Stimulated activated CD4-positive, alpha-beta T cell treated with anti-CD3 and anti-CD28 coated beads, Interleukin-1b, Interleukin-23, amount 100 ng/mL, for 4 hours (primary cell): ENCODE measurements at places on chromosomes 1 and 21.
A peak's percentile ranks its signal among the peaks of the same experiment; 100 is the strongest.

DNA sequence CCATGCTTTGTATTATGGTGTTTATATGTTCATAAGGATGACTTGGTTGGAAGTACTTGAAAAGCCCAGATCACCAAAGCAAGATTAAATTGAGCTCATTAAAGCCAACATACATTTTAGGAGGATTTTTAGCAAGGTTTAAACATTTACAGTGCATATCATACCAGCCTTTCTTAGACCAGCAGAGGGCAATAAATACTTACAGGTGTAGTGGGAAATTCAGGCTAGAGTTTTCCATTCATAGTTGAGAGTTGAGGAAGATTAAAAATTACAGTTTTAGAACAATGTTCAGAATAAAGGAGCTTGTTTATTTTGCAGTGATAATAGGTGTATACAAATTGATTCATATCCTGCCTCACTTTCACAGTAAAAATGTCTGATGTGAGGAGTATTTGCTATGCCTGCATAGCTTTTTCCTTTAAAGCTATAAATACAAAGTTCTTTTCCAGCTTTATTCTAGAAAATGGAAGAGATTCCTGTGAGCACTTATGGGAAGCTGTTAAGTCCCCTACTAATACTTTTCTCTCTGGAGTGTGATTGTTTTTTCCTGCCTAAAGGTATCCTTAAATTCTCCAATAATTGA lies 35.3 kb downstream of the DTL start:
- no peak for DNase-seq

- DNase-seq, result no peak
Measured at GRCh38 chr1:60281360-60281932, 207.9 kb upstream of the C1orf87 start.

DNA sequence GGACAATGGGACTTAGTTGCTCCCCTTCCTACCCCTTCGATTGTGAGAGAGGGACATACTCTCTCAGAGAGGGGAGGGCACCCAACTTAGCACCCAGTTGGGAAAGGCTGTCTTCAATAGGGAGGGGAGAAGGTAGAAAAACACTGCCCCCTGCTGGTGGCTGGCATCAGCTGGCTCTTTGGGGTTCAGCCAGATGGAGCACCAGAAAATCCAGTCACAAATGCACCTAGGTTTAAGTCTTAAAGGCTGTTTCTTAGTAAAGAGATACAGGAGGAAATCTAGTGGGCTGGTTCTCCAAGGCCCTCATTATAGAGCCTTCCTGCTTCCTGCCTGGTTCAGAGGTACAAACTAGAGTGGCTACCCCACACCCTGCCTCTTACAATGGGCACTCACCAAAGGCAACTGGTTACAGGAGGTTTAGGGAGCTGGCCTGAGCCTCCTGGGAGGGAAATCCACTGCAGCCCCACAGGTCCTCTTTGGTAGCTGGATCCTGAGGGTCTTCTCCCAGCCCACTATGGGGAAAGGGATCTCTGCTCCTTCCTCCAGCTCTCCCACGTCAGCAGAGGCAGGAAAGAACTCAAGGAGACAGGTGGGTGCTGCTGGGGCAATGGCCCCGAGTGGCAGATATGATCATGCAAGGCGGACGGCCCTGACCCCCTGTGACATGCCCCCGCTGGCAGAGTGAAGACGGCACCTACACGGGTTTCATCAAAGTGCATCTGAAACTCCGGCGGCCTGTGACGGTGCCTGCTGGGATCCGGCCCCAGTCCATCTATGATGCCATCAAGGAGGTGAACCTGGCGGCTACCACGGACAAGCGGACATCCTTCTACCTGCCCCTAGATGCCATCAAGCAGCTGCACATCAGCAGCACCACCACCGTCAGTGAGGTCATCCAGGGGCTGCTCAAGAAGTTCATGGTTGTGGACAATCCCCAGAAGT lies 28.3 kb downstream of the EIF2D start:
- peak; percentile 79 for DNase-seq

DNA sequence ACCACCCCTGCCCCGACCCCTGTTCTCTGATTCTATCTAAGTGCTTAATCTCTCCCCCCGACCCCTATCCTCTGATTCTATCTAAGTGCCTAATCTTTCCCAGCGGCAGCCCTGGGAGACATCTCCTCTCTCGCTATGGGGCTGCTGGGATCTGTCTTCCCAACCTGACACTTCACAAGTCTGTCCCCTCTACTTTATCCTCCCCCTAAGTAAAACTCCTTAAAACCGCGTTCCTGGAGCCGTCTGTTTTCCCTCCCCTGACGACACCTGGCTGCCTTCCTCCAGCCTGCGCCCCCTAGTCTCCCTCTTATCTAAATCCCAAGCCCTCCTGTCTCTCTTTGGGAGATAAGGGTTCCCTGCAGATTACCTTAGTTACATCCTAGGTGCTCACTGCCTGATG lies 30.5 kb downstream of the EPHB2 start:
- no peak for DNase-seq

- no peak for DNase-seq
Measured at GRCh38 chr1:53693773-53694717, 44.9 kb downstream of the GLIS1 start.

DNA sequence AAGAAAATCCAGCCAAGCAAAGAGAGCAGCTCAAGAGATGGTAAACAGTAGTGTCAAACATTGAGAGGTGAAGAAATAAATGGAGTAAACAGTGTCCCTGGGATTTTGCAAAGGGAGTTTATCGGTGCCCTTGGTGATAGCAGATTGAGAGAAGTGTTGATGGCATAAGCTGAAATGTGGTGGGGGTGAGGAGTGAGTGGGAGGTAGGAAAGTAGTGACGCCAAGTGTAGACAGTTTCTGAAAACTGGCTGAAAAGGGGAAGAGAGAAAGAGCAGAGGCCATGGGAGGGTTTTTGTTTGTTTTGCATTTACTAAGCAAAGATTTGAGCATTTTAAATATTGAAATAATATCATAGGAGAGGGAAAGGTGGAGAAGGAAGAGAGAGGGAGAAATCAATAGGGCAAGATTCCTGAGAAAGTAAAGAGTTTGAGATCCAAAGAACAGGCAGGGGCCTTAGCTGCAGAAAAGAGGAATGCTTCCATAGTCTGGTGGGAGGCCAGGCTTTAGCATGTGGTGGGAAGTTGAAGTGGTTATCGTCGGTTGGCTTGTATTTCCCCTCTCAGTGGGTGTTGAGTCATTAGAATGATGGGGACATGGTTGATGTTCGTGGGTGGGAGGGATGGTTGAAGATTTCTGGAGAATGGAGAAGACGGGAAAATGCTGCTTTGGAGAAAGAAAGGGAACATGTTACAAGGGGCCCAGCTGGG lies 26.8 kb upstream of the RASAL2 start:
- DNase-seq, result no peak

DNA sequence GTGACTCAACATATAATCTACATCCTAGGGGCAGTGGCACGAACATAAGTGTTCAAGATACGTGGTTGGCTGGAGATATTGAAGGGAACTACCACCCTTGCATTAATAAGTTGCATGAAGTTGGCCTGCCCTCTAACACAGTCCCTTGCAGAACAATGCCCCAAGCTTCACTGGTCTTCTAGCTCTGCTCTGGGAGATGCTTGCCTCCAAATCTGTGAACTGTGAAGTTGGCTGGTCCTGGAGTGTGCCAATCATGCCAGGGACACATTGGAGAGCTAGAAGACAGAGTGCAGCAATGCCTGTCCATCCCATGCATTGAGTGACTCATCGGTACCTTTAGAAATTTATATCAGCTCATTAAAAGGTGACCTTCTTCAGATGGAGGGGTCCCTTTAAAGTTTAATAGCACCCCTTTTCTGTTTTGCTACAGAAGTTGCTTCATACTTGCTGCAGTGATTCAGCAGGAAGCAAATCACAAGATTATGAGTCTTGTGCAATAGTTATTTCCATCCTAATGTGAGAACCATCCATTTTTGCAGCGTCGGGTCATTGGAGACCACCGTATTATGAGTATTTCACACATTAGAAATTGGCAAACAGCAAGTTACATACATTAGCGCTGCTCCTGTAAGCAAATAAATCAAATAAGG lies 55.2 kb upstream of the KAZN start:
- no peak for DNase-seq

GRCh38 chr1:55088413-55088812 lies 49.1 kb downstream of the PCSK9 start:
- no peak for DNase-seq

DNA sequence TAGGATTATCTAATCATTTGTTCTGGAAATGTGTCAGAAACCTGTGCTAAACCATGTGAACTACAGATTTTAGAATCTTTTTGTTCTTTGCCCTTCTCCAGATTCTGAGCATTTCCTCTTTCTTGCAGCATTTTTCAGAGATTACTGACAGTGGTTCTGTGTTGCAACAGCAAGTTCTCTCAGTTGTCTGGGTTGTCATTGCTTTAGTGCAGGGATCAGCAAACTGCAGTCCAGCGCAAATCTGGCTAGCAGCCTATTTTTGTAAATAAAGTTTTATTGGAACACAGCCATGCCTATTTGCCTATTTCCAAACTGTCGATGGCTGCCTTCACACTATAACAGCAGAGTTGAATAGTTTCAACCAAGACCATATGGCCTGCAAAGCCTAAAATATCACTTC lies 66.3 kb upstream of the LRRC8D start:
- no peak for DNase-seq

GRCh38 chr1:176884286-176884685 lies 280.2 kb downstream of the ASTN1 start:
- DNase-seq, result no peak
